Natural killer cell (primary cell): ENCODE measurements at places on chromosomes 16 and 17. TPM values are rescaled to one million over a fixed set of nuclear protein-coding genes. Genes with fewer than 3 reads are reported as not detected.

SOCS3 gene
- 47.9 TPM for total RNA-seq

DNA sequence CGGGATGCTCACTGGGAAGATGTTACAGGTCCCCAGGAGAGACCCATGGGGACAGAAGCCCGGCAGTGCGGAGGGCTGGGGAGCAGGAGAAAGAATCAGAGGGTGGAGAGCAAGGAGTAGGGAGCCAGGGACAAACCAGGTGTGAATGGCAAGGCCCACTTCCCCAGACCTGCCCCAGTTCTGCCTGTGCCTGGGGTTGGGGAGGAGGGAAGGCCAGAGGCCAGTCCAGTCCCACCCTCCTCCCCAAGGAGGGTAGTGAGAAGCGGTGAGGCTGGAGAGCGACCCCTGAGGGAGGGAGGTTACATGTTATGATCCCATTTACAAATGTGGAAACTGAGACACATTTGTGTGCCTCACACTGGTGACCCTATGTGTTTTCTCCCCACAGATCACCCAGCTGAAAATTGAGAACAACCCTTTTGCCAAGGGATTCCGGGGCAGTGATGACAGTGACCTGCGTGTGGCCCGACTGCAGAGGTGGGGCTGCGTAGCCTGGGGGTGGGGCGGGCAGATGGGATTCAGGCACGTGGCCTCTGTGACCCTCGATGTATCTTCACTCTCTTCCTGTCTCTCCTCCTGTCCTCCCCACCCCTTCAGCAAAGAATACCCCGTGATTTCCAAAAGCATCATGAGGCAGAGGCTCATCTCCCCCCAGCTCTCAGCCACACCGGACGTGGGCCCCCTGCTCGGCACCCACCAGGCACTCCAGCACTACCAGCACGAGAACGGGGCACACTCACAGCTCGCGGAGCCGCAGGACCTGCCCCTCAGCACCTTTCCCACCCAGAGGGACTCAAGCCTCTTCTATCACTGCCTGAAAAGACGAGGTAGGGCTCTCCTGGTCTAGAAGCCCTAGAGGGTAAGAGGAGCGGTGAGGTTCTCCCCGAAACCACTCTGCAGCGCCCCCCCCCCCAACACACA is 27.5 kb downstream of the TBX4 start:
- no peaks in the 10 kb centered on the region for H3K27me3 ChIP-seq
- H3K36me3 ChIP-seq: no peaks in the 10 kb centered on the region
- H3K4me1 ChIP-seq: no peaks in the 10 kb centered on the region
- no peak overlapping the region for H3K4me3 ChIP-seq

TBC1D3H gene
- not detected for total RNA-seq

GRCh38 chr17:1627182-1627981 is 1.3 kb downstream of the SLC43A2 start:
- no peaks in the 10 kb centered on the region for H3K36me3 ChIP-seq
- H3K4me3 ChIP-seq: peak overlapping the region; percentile 37
- peaks cover 36% of the 10 kb centered on the region for H3K4me1 ChIP-seq

FAM20A gene
- total RNA-seq: 1.3 TPM

- H3K4me1 ChIP-seq: no peaks in the 10 kb centered on the region
- no peak overlapping the region for H3K27ac ChIP-seq
- no peaks in the 10 kb centered on the region for H3K27me3 ChIP-seq
- no peak overlapping the region for H3K4me3 ChIP-seq
- no peaks in the 10 kb centered on the region for H3K36me3 ChIP-seq
Observed at GRCh38 chr16:89038811-89039735, 54.6 kb upstream of the ACSF3 start.

C16orf92 gene
- total RNA-seq: not detected

GRCh38 chr16:20383106-20384029 is 21.2 kb downstream of the PDILT start:
- H3K27me3 ChIP-seq: no peaks in the 10 kb centered on the region
- no peak overlapping the region for H3K27ac ChIP-seq
- H3K4me1 ChIP-seq: no peaks in the 10 kb centered on the region
- DNase-seq: peak; percentile 64

DNA sequence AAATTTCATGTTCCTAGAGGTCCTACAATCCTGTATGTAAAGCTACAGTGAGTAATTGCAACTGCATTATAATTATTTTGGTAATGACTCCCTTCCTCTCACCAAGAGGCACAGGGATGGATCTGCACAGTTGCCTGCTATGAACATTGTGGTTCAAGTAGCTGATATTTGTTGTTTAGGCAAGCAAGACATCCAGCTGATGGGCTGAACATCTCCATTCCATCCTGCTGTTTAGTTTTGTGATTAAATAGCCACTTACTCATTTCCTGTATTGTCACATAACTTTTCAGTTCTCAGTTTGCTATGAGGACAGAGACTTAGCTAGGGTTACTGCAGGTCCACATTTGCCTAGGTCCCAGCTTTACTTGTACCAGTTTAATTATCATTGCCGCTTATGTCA is 181.2 kb upstream of the TBX2 start:
- no peaks in the 10 kb centered on the region for H3K27me3 ChIP-seq
- no peak overlapping the region for H3K4me3 ChIP-seq
- H3K4me1 ChIP-seq: peaks cover 29% of the 10 kb centered on the region

MYH2 gene
- not detected for total RNA-seq

DNA sequence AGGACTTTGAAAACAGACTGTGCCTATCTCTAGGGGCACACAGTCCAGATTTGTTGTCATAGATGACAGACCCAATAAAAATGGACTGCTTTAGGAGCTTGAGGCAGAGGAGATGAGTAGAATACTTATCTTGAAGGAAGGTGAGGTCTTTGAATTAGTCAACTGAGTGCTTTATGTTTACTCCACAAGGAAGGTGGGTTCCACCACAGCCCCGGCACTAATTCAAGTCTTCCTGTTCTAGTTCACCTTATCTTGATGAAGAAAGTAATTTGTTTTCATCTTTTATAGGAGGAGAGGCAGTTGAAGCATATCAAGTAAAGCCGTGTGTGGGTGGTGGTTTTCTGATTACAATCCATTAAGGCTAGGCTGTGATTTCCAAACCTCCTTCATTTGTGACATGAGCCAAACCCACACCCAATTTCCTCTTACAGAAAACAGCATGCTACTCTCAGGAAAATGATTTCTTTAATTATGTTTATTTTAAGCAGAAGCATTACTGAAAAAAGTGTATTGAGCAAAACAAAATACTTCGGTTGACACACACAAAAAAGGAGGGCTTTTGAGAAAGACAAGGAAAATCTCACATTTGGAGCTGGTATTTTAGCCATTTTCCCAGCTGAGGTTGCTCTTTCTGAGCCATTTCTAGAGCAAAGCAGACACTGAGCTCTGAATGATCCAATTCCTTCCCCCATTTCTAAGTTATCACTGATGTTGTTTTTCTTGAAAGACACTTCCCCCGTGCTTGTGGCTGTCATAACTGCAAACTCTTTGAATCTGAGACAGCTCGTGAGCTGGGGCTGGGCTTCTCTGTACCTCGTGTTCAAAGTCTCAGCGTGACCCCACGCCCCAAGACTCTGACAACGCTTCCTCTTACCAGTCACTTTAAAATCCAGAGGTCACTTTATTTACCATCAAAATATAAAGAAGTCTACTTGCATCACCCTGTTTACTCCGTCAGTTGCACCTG is 35.4 kb downstream of the CDRT15 start:
- H3K27ac ChIP-seq: peak overlapping the region; percentile 73
- DNase-seq: peak; percentile 85

DNA sequence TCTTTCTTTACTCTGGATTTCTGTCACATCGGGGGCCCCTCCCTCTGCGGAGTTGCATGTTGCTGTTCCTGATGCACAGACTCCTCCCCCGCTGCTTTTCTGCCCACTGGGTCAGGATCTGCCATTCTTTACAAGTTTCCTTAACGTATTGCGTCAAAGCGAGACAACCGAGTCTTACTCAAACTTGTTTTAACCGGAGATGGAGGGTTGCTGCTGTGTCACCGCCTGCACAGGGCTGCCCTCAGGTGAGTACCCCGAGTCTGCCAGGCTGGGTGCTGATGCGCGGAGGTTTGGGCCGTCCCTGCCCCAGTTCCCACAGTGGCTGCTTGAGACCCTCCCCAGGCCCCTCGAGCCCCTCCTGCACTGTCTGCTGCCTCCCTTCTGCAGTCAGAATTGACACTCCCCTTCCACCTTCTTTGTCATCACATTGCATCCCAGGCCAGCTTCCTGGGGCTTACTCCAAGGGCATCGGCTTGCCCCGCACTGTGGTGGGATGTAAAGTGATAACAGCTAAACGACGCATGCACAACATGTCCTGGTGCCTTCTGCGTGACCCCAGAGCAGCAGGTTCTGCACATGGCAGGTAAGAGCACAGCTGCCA is 19.3 kb downstream of the CARHSP1 start:
- peaks cover 6% of the 10 kb centered on the region for H3K4me1 ChIP-seq
- no peak for DNase-seq
- H3K27ac ChIP-seq: no peak overlapping the region
- H3K27me3 ChIP-seq: no peaks in the 10 kb centered on the region
- peaks cover 23% of the 10 kb centered on the region for H3K36me3 ChIP-seq

DNA sequence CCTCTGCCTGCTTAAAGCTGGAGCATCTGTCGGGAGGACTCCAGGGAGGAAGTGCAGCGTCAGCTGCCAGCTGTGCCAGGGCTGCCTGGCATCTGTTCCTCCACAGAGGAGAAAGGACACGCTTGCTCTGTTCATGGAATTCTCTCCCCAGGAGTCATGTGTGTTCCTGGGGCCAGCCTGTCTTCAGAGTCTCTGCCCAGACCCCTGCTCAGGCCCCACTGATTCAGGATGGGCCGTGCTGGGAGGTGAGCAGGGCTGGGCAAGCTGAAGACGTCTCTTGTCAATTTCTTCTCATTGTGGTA is 24.2 kb downstream of the CRISPLD2 start:
- H3K4me1 ChIP-seq: no peaks in the 10 kb centered on the region
- no peaks in the 10 kb centered on the region for H3K27me3 ChIP-seq
- DNase-seq: no peak
- no peaks in the 10 kb centered on the region for H3K36me3 ChIP-seq

DNA sequence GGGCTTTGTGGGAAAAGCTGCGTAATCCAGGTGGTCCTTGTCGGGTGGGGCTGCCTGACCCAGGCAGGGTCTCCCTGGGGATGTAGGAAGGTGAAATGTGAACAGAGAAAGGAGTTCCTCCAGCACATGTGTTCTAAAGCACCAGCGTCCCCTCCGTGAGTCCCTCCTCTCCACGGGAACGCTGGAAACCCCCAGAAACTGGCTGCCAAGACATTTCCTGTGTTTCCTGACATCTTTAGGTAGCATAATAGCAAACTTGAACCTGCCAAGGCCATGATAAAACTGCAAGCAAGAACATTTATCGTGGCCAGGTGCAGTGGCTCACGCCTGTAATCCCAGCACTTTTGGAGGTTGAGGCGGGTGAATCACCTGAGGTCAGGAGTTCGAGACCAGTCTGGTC is 12.6 kb upstream of the PYDC1 start:
- no peaks in the 10 kb centered on the region for H3K4me1 ChIP-seq
- no peak for DNase-seq
- H3K4me3 ChIP-seq: no peak overlapping the region
- H3K27ac ChIP-seq: no peak overlapping the region
- H3K27me3 ChIP-seq: no peaks in the 10 kb centered on the region

DNA sequence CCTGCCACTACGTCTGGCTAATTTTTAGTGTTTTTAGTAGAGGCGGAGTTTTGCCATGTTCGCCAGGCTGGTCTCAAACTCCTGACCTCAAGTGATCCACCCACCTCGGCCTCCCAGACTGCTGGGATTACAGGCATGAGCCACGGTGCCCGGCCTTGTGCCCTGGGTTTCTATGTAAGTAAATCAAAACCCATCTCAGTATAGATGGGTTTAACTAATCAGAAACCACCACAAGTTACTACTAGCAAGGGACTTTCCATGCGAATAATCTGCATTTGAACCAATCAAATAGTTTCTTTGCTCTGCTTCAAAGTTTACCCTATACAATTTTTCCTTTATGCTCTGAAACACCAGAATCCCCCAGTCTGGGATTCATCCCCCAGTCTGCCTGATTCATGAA is 16.5 kb upstream of the EIF1 start:
- no peak for DNase-seq
- H3K36me3 ChIP-seq: no peaks in the 10 kb centered on the region
- H3K27ac ChIP-seq: no peak overlapping the region
- no peaks in the 10 kb centered on the region for H3K27me3 ChIP-seq
- H3K4me1 ChIP-seq: peaks cover 12% of the 10 kb centered on the region
- H3K4me3 ChIP-seq: no peak overlapping the region

- H3K27ac ChIP-seq: no peak overlapping the region
- DNase-seq: no peak
- H3K4me1 ChIP-seq: no peaks in the 10 kb centered on the region
- H3K4me3 ChIP-seq: no peak overlapping the region
Observed at GRCh38 chr17:69511250-69511649, 96.8 kb downstream of the MAP2K6 start.

GRCh38 chr16:88698646-88699045 is 7.6 kb downstream of the RNF166 start:
- no peak overlapping the region for H3K27ac ChIP-seq
- no peaks in the 10 kb centered on the region for H3K27me3 ChIP-seq
- H3K4me1 ChIP-seq: peaks cover 70% of the 10 kb centered on the region
- DNase-seq: no peak

GRCh38 chr17:48997103-48997826 is at the start of gene IGF2BP1:
TSS of gene IGF2BP1 (plus strand) at chr17:48997385. CDS start at chr17:48997746, 361 bp downstream.
- H3K36me3 ChIP-seq: no peaks in the 10 kb centered on the region
- peaks cover 37% of the 10 kb centered on the region for H3K4me1 ChIP-seq
- no peak within 1 kb of the TSS for H3K27ac ChIP-seq

GRCh38 chr16:84853534-84853933 is 33.7 kb downstream of the CRISPLD2 start:
- no peak for DNase-seq
- H3K4me3 ChIP-seq: no peak overlapping the region
- no peaks in the 10 kb centered on the region for H3K27me3 ChIP-seq
- H3K4me1 ChIP-seq: no peaks in the 10 kb centered on the region

- H3K4me3 ChIP-seq: no peak overlapping the region
- no peaks in the 10 kb centered on the region for H3K27me3 ChIP-seq
- H3K36me3 ChIP-seq: no peaks in the 10 kb centered on the region
- no peak for DNase-seq
- H3K27ac ChIP-seq: no peak overlapping the region
Observed at GRCh38 chr16:48533931-48534330, 76.0 kb downstream of the N4BP1 start.

DNA sequence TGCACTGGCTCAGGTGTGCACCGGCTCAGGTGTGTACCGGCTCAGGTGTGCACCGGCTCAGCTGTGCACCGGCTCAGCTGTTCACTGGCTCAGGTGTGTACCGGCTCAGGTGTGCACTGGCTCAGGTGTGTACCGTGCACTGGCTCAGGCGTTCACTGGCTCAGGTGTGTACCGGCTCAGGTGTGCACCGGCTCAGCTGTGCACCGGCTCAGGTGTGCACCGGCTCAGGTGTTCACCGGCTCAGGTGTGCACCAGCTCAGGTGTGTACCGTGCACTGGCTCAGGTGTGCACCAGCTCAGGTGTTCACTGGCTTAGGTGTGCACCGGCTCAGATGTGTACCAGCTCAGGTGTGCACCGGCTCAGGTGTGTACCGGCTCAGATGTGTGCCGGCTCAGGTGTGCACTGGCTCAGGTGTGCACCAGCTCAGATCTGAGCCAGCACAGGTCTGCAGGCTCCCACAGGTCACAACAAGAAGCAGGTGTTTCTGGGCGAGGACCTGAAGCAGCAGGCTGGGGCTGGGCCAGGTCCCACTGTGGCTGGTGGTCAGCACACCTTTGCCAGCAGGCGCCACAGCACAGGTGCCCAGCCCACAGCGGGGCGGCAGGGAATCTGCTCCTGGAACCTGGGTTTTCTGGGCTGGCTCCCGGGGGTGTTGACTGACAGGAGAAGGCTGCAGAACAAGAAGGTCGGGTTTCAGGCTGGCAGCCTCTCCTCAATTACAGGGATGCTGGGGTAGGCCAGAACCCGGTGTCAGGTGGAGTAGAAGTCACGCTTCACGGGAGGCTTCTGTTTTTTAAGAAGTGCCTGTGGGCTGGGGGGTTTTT is 17.2 kb downstream of the METRNL start:
- no peak overlapping the region for H3K27ac ChIP-seq
- no peak overlapping the region for H3K4me3 ChIP-seq
- peaks cover 36% of the 10 kb centered on the region for H3K4me1 ChIP-seq
- DNase-seq: no peak

TAT gene
- not detected for total RNA-seq
